Activated naive CD8-positive, alpha-beta T cell treated with anti-CD3 and anti-CD28 coated beads, Interleukin-2, amount 50 U/mL, for 24 hours (primary cell): ENCODE measurements at places on chromosomes 3 and 15.

- no peak for DNase-seq
Observed at GRCh38 chr3:79587150-79587549, 180.6 kb downstream of the ROBO1 start.

DNA sequence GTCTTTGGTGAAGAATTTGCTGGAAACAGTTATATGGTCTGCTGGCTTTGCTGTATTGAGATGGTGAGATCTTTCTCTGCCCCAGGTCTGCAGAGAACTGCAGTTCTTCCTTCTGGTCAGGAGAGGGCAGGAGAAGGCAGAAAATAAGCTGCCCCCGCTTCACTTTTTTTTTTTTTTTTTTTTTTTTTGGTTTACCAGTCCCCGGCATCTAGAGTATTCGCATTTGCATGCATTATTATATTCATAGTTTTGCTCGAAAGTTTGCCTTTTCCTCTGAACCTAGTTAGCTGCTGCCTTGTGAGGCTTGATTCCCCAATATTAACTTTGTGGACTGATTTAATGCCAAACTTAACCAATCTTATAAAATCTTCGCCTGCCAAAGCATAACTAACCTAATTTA lies 10.6 kb upstream of the PARL start:
- no peak for DNase-seq

DNA sequence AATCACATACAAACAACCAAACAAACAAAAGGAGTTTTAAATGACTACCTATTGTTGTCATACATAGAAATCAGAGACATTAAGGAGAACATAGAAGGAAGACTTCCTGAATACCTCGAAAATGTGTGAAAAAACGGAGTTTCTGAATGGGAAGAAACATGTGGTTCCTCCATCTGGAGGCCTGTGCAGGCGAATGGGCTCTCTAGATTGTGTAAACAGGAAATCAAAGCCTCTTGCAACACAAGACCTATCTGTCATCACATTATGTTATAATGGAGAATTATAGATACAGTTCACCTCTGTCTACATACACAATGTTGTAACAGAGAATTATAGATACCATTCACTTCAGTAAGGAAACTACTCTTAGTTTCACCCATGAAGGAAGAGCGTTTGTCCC lies 44.1 kb downstream of the RUBCN start:
- DNase-seq = no peak

GRCh38 chr15:57704441-57704840 lies 2.1 kb upstream of the POLR2M start:
- DNase-seq = no peak

DNA sequence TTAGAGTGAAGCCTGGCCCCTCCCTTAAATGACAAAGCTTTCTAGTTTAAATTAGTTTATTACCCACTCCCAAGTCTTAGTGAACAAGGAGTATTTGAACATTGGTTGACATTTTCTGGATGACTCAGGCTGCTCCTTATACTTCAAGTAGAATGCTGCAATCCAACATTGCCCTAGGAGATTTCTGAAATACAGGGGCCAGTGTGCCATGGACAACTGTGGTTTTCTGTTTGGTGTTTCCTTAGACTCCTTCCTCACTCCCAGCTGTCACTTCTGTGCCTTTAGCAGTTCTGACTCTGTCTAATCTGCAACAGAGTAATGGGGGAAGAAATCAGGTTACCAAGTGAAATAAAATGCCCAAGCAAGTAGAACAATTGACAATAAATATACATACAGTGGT lies 116.1 kb upstream of the P2RY1 start:
- DNase-seq = no peak

DNA sequence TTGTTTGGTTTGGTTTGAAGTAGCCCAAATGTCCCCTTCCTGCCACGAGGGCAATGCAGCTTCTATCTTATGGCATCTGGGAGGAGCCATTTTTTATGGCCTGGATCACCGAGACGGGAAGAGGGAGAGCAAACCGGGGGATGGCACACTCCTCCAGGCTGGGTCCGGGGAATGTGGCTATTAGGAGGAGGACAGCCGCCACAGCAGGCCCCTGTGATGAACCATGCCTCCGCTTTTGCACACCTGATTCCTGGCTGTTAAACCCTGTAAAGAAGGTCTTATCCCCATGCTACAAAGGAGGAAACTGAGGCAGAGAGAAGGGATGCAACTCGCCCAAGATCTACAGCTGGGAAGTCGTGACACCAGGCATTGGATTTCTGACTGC lies 157.6 kb downstream of the OR4M2 start:
- DNase-seq = no peak

DNA sequence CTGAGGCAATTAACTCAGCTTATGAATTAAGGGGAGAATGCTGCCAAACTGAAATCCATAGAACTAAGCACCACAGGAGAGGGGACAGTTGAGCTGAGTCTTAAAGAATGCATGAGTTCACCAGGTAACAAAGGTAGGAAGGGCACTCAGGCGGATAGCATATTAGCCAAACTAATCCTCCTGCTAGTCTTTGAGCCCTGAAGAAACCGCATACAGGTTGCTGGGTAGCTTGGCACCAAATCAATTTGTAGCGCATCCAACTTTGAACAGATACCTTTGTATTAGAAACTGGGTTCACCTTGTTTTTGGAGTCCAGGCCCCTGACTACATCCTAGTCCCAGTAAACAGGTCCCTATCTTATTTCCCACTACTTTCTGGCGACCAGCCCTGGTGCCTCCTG lies 93.7 kb downstream of the FRMD4B start:
- DNase-seq = no peak
